ENCODE measurements at places on chromosomes 16 and 17.

- DNase-seq, result no peak
Observed at GRCh38 chr17:43010667-43011308, 4.2 kb downstream of the IFI35 start.

- DNase-seq, result no peak
Observed at GRCh38 chr17:28085766-28086165, 43.3 kb downstream of the NLK start.

GRCh38 chr16:81545470-81546250, 101.1 kb downstream of the CMIP start:
- no peak for DNase-seq

DNA sequence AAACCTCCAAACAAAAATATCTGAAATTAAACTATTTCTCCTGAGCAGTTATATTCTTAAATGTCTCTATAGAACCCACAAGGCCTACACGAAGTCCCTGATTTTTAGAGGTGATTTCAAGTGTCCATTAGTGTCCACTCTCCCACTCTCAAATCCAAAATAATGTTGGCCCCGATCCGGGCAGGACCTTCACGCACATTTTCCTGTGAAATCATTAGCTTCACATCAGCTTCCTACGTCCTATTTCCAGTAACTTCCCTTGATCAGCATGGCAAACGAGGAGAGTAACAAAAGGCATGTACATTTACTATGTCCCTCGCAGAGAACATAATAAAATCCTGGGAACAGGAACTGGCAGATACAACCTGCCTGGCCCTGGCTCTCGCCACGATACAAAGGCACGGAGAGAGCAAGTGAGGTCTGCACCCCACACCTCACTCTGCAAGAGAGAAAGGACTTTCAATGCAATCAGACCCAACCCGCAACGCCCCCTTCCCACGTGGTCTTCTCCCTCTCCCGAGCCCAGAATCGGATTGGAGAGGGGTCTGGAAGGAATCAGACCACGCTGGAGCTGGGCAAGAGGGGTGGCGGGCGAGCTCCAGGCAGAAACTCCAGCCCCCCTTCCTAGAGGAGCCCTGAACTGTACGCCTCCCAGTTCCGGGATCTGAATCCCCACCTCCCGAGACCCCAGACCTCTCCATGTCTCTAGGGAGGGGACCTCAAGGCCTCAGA, 17.5 kb upstream of the C17orf78 start:
- DNase-seq, result peak; percentile 35
